Anterior cingulate cortex (tissue), 58 donors: ENCODE measurements at places on chromosomes 2 and 18.

GRCh38 chr2:71591044-71591443 is 137.7 kb downstream of the DYSF start:
- no peak for DNase-seq

DNA sequence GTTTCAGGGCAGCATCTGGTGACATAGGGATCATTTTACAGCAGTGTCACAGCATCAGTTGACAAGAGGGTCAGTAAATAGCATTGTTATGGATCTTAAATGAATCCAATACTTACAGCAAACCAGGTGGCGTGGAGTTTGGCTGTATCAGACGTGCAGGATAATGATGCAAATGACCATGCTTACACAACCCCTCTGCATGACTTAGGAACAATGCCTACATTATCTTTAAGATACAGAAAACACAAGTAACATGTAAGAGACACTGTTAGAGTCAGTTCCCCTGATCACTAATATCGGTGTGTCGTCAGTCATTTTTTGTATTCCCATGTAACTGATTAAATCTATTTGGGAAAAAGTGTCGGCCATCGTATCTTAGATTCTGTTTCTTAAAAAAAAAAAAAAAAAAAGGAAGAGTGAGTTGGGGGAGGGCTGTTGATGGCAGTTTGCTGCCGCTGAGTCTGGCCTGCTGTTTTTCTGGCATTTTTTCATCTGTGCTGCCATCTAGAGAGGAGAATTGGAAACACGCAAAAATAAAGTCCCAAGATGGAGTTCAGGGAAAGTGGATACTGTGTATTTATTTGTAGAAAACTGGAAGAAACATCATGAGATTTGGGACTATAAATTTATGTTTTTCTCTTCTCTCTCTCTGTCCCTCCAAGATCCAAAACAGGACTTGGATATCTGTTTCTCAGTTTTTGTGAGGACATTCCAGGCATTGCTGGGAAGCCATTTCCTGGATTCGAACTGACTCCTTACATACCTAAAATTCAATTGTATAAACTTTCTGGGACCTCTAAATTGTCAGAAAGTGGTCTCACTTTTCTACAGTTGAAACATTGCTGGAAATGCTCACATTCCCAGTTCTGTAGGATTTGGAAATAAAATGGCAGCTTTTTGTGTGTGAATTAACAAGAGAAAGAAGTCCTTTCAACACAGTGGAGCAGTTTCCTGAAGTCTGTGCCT is 60.3 kb upstream of the AGPS start:
- no peak for DNase-seq

GRCh38 chr2:239462191-239462515 is 61.3 kb upstream of the HDAC4 start:
- no peak for DNase-seq

GRCh38 chr2:19346983-19347618 is 11.3 kb downstream of the OSR1 start:
- DNase-seq = no peak

DNA sequence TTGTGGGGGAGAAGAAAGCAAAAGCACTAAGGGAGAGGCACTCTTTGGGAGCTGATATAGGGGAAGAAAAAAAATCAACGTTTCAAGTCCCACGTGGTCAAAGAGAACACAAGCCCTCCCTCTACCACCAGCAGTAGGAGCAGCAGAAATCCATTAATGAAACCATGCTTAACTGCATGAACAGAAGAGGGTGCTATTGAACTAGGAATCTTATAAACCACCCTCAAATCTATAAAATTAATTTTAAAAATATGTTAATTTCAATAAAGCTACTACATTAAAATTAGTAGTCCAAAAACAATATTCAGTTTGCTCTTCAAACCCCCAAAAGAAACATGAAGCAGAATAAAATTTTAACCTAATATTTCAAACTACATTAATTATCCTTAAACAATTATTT is 147.8 kb downstream of the TMEM18 start:
- DNase-seq = no peak

DNA sequence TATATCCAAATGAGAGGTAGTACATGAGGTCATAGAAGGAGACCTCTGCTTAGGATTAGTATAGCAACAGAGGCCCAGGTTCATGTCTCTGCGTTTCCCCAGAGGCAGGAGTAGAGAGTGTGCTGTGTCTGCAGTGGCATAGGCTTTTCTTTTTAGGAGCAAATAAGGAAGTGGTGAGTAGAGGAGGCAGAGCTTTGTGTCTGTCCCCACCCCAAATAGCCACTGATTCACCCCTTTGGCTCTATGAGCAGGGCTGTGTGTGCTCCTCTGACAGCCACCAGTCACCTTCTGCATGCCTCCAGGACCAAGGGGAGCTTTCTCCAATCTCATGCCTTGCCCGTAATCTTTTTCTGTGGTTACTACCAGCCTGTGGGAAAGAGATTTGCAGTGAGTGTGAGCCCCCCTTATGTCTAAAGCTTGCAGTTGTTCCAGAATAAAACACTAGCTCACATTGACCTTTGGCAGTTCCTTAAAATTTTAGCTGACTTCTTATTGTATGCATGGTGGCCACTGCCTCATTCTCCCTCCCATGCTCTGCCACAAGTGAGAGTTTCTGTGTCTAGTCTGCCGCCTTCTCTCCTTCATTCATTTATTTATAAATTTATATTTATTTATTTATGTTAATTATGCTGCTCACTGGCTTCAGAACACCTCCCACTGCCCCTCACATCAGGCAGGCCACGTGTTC is 23.5 kb upstream of the ELAC1 start:
- DNase-seq = no peak

- DNase-seq = no peak
These were observed 56.4 kb downstream of the MAP4K4 start for GRCh38 chr2:101753720-101754490.

DNA sequence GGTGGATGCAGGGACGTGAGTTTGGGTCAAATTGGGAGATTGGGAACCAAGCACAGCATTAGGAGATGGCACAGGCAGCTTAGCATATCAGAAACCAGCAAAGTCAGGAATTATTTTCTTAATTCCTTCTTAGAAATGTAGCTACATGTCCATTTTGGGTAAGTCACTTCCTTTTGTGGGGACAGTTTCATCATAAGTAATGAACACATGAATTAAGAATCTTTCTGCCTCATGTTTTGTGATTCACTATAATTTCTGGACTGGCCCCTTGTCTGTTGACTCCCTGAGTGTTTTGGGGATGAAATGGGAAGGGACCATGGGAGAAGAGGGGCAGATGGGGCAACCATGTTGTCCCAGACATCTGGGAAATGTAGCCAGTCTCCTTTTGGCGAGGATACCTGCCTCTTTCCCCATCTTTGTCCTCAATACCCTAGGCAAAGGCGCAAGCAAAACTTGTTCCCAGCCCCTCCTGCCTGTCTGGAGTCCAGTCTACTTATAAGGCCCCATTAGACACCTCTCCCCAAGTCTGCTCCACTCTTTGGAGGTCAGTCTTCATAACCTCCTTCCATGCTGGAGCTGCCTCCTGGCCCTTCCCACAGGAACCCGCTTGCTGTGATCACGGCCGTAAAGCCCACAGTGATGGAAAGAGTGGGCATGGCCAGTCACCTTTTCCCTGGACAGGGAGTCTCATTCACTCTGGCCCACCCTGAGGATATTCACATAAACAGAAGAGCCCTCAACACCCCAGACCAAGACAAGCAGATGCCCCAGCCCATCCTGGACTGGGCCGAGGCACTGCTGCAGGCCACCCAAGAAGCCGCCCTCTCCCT is 25.7 kb downstream of the MTHFD2 start:
- DNase-seq = no peak

GRCh38 chr18:48540251-48541025 is 1.6 kb downstream of the CTIF start:
- no peak for DNase-seq

GRCh38 chr2:32159678-32160077 is 6.0 kb upstream of the SLC30A6 start:
- DNase-seq = no peak

DNA sequence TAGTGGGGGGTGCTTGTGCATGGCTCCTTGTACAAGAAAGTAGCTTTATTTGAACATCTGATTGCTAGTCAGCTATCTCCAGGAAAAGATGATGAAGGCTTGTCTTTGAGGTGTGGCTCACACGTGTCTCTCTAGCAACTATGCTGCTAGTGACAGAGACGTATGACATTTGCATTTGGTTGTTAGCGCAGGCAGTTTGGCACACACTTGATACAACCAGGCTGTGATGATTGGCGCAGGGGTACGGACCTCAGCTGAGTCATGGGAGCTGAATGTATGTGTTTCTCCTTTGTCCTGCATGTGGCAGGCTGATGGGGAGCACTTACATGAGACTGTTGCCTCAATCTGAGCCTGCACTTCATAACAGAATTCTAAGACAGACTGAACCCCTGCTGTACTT is 29.6 kb downstream of the PTCD3 start:
- peak; percentile 7 for DNase-seq

DNA sequence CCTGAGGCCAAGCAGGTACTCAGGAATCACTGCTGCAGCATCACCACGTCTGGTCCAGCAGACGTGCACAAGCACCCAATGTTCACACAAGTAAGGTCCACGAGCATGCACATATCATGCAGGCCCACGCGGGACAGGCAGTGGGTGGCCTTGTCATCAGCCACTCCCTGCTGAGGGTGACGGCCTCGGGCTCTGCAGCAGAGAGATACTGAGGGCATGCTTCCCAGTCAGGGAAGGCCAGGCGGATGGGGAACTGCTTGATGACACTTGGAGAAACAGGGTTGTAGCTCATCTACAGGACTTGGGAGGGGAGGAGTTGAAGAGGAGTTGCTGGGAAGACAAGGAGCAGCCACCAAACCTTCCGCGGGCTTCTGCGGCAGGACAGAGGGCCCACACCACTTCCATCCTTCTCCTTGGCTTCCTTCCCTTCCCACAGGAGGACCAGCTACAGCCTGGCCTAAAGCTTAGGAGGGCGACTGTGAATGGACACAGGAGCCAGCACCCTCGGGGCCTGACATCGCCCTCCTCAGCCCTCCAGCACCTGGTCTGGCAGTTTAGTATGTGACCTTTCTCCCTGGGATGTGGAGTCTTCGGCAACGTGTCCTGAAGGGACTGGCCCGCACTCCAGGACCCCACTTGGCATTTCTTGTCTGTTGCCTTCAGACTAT is 15.2 kb downstream of the MFSD2B start:
- no peak for DNase-seq

GRCh38 chr18:9530226-9531009 is 55.1 kb downstream of the RALBP1 start:
- DNase-seq = no peak

DNA sequence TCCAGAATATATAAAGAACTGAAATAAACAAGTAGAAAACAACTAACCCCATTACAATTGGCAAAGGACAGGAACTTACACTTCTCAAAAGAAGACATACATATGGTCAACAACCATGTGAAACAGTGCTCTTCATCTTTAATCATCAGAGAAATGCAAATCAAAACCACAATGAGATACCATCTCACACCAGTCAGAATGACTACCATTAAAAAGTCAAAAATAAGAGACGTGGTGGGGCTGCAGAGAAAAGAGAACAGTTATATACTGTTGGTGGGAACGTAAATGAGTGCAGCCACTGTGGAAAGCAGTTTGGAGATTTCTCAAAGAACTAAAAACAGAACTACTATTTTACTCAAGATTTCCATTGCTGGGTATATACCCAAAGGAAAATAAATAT is 1696.3 kb upstream of the TMEFF2 start:
- no peak for DNase-seq

DNA sequence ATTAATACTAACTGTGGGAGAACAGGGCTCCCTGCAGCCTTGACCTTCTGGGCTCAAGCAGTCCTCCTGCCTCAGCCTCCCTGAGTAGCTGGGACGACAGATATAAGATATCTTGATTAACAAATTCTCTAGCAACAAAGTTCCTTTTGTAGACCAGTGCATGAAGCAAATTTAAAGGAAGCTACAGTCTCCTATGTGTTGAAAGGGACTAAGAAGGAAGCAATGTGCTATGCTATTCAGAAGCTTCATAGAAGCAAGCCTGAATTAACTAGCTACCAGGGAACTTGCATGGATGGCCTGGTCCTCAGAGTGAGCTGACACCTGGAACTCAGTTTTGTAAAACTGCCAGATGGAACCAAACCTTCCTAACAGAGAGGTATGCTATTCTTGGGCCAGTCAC is 33.2 kb downstream of the RAPH1 start:
- no peak for DNase-seq

GRCh38 chr2:137336067-137336466 is 570.7 kb downstream of the THSD7B start:
- DNase-seq = no peak

- DNase-seq = no peak
These were observed 69.8 kb upstream of the TANK start for GRCh38 chr2:161090411-161090810.

DNA sequence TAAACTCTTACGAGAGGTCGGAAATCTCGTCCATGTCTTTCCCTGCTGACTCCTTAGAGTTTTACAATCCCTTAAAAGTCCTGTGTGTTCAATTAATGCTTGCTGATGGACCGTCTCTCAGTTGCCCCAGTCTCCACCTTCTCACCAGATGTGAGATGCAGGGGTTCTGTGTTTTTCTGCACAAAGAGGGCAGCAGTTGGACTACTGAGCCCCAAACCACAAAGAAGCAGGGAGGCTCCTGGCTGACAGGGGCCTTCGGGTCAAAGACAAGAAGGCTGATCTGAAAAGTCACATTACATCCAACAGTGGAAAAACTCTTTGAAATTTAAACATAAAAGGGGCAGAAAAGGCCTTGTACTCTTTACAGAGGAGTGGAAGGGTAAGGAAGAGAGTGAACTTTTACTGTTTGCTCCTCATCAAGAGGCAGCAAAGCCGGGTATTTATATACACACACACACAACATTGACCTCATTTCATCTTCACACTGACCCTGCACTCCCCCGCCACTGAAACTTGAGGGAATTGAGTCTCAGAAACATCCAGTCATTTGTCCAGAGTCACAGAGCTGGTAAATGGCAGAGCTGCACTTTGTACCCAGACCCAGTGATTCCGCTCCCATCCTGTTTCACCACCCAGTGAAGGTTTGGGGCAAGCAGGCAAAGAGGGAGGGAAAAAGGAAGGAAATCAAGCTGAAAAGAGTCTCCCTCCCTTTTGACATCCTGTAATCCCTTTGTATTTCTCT is 23.7 kb downstream of the MRPL33 start:
- no peak for DNase-seq

DNA sequence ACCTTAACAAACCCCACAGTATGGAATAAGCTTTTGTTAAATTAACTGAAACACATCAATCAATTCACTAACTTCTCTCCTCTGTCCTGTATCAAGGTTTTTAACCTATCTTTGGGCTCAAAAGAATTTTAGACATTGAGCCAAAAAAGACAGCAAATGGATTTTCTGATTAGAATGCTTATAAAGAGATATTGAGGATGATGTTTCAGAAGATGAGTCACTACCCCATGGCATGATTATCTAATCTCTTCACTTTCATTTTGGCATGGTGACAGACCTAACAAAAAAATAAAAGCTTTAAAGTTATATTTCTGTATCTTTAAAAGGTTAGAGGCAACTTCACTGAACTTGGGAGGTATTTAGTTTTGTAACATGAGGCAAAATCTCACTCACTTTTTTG is 55.5 kb downstream of the SGPP2 start:
- DNase-seq = no peak
